ENCODE measurements at places on chromosomes 12 and 14. TPM values are rescaled to one million over a fixed set of nuclear protein-coding genes. Genes with fewer than 3 reads are reported as not detected.
A peak's percentile ranks its signal among the peaks of the same experiment; 100 is the strongest.

GRCh38 chr12:39581592-39581991 lies 38.0 kb downstream of the ABCD2 start:
- no peak for DNase-seq

- DNase-seq, result peak; percentile 64
Observed at GRCh38 chr12:121537814-121538698, 42.8 kb downstream of the KDM2B start.

DNA sequence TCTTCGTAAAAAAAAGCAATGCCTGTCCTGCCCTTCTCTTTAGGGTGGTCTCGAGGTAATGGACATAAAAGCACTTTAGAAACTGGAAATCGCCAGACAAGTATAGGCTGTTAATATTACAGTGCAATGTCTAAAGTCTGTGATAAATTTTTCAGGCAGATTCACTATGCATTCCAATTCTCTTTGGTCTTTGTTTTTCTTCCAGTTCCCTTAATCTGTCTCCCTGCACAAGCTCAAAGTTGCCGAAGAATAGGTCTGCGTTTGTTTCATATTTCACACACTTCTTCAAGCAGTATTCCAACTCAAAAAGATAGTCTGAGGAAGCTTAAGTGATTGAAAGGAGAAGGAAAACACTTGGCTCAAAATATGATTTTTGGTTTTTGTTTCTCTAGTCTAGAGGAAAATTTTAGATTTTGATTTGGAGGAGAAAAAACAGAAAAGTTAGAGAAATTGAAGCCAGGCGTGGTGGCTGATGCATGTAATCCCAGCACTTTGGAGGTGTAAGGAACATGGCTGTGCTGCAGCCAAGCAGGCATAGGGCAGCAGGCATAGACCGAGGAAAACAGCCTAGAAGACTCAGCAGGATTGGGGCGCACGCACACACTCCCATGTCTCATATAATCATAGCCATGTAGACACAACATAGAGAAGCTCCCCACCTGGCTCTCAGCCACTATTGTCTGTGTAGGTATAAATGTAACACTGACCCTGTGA lies 96.2 kb upstream of the TMPO start:
- DNase-seq, result no peak

GRCh38 chr14:85366226-85366625 lies 163.7 kb upstream of the FLRT2 start:
- no peak for DNase-seq

DNA sequence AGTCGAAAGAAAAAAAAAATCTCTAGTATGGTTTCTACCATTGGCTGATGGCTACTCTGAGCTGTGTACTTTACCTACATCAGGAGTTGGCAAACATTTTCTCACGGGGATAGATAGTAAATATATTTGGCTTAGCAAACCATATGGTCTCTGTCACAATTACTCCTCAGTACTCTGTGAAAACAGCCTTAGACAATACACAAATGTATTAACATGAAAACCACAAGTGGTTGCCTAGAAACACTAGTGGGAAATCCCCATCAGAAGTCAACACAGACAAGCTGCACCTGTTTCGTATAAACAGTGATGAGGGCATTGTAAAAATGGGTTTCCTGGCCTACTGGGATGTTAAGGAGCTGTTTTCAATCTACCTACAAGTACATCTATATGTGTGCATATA lies 84.6 kb upstream of the NAV3 start:
- no peak for DNase-seq

GRCh38 chr12:92008345-92008744 lies 137.3 kb downstream of the BTG1 start:
- no peak for DNase-seq

DNA sequence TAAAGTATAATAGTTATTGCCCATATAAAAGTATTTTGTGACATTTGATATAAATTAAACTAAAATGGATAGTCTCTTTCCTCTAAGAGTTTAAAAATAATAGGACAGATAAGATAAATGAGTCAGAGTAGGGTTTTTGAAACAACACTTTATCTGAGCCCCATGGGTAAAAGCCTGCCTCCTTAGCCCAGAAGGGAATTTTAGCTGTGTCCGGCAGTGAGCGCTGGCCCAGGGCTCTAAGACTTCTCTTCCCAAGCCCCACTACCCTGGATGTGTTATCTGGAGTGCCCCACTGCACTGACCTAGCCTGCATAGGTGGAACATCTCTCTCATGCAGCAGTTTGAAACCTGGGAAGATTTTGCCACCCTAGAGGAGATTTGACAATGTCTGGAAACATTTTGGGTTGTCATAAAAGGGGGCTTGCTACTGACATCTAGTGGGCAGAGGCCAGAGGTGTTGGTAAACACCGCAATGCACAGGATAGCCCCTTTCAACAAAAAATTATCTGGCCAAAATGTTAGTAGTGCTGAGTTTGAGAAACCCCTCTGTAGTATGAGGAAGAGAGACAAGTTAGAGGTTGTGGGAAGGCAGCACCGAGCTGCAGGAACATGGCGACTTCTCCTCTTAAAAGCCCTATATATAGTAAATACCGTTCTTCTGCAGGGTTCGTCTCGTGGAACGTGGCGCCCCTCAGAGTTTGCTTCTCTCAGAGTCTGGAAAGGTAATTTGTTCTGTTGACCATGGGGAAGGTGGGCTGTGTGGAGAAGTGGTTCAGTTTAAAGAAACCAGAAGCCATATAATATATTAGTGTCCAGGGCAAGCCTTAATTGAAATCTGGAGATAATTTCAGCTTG lies 29.3 kb upstream of the ATF1 start:
- no peak for DNase-seq

GRCh38 chr12:48001505-48002413 lies 2.5 kb downstream of the COL2A1 start:
- DNase-seq, result no peak

DNA sequence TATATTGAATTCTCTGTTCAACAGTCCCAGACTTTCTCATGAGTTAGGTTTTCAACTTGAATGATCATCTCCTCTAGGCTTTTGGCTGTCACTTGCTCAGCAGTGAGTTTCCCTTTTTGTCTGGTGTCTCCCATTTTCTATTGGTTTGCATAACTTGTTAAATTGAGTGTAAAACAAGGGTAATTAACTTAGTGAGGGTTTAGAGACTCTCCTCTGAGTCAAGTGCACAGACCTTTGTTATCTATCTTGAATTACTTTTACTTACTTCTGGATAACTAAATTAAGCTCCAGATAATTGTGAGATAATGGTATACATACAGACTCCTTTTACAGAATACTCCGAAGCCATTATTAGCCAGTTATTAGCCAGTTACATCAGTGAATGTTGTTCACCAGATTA lies 22.0 kb downstream of the MLXIP start:
- no peak for DNase-seq

GRCh38 chr14:96267336-96267735 lies 11.3 kb downstream of the BDKRB1 start:
- DNase-seq, result peak; percentile 68

DNA sequence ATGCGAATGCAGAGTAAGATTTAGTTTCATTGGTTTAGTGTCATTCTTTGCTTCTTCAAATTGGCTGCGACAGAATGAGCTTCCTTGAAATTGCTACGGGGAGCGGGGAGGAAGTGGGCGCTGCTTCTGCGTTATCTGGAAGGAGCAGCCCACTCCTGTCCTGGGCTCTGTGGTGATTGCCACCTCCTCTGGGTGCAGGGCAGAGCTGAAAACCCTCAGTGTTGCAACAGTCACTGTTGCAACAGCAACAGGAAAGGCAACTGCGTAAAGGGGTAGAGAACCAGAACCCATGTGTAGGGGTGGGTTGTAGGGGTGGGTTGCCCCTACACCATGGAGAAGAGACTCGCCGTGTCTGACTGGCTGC lies 57.7 kb downstream of the MAX start:
- no peak for DNase-seq

GRCh38 chr12:53224061-53224896 lies 7.7 kb downstream of the RARG start:
- DNase-seq, result no peak

DNA sequence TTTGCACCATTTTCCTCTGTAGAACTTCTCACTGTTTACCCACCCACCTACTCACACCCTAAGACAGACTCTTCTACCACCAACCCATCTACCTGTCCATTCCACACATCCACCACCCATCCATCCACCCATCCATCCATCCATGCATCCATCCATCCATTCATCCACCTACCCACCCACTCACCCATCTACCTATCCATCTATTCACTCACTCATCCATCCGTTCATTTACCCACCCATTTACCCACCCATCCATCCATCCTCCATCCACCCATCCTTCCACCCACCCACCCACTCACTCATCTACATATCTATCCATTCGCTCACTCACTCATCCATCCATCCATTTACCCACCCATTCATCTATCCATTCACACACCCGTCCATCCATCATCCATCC lies 15.1 kb downstream of the PLBD2 start:
- DNase-seq, result no peak

- DNase-seq, result no peak
Observed at GRCh38 chr12:68884251-68884650, 48.7 kb downstream of the CPM start.

DNA sequence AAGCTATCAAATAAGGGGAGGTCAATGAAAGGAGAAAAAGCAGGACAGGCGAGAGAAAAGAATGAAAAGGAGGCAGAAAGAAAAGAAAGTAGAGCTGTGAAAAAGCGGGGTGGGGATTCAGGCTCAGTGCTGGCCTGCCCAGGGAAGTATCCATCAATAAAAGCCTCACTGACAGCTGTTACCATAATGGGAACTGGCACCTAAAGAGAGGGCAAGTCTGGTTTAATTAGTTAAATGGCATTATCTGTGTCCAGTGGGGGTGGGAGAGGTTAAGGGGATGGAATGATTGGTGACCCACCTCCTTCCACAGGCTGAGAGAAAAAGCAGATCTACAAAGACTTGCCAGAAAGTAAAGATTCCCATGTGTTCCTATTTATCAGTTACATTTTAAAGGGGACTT lies 7.4 kb downstream of the SALL2 start:
- no peak for DNase-seq

GRCh38 chr14:43475757-43476156 lies 1031.3 kb downstream of the FSCB start:
- no peak for DNase-seq

DNA sequence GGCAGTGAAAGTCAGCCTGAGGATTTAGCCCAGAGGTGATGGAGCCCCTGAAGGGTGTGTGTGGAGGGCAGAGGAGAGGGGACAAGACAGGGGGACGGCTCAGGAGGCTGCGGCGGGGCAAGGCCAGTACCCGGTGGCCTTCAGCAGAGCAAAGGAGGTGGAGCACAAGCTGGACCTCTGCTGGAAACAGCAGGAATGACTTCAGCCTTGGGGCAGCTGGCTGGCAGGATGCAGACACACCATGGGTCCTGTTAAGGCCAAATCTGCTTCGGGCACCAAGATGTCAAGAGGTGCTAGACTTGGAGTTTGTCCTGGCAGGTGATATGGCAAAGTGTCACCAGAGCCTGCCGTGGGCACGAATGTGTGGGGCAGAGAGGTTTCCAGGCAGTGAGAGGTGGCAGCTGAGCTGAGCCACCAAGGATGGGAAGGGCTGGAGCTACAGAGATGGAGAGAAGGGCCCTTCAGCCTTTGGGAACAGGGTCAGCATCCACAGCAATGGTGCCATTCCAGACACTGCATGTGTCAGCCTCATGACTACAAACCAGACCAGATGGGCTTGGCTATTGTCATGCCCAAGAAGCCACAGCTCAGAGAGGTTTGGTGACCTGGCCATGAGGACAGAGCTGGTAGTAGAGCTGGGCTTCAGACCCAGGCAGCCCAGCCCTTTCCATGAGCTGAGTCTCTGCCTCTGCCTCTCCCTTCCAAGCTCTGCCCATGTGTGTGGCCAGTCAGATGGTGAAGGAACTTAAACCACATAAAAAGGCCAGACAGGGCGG lies 91.9 kb downstream of the LGMN start:
- no peak for DNase-seq

DNA sequence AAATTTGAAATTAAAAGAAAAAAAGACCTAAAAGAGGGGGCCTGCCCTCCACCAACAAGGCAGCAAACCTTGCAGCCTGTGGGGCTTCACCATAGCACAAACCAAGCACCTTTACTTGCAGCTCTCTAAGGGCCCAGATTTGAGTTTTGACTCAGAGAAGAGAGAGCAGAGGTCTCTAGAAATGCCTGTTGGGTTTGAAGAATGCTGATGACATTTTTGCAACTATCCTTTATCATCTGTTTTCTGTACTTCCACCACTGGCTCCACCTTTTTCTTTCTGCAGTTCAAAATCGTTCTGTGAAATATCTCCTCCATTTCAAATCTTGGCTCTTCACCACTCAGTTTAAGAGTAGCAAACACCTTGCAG lies 83.8 kb upstream of the HMGA2 start:
- DNase-seq, result no peak

GRCh38 chr12:20089077-20089476 lies 279.3 kb upstream of the PDE3A start:
- no peak for DNase-seq

GRCh38 chr12:69415471-69416275 lies 54.5 kb upstream of the FRS2 start:
- peak; percentile 70 for DNase-seq

GRCh38 chr14:72262771-72263170 lies 330.5 kb downstream of the RGS6 start:
- DNase-seq, result no peak

DNA sequence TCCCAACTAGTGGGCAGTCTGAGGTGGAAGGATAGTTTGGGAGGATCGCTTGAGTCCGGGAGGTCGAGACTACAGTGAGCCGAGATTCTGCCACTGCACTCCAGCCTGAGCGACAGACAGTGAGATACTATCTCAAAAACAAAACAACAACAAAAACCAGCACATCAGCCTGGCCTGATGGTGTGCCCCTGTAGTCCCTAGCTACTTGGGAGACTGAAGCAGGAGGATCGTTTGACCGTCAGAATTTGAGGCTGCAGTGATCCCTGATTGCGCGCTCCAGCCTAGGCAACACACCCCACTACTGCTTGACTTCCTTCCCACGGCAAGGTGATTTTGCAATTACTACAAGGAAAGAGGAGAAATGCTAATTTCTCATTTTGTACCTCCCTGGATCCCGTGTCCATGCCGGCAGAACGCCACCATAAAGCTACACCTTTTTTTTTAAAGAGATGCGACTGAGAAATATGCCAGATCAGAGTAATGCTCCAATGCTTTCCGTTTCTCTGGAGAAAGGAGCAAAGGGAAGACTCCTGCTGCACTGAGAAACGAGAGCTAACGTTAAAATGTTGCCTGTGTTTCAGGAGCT lies 672 bp upstream of the SCFD1 start:
- no peak for DNase-seq

DNA sequence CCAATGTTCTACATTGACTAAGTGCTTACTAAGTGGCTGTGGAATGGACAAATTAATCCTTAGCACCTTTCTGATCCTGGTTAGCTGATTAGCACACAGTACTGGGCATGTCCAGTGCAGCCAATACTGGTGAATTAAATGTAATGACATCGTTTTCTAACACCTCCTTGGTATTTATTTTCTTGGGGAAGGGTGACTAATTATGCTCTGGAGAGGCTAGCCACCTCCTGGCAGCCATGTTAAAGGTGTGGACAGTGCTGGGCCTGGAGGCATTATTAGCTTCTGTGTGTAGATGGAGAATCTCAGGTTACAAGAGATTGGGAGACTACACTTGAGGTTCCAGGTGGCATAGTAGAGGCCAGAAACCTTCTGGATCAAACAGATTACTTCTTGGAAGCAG lies 230.9 kb upstream of the DDHD1 start:
- no peak for DNase-seq

- peak; percentile 67 for DNase-seq
Observed at GRCh38 chr14:60561845-60562746, 53.1 kb downstream of the SIX6 start.

The CACNB3 gene
- 23.4 TPM for polyA plus RNA-seq

The TMPRSS12 gene
- not detected for polyA plus RNA-seq

The CPNE6 gene
- polyA plus RNA-seq, result not detected

The OR4N5 gene
- not detected for polyA plus RNA-seq

The NOVA1 gene
- 1.8 TPM for polyA plus RNA-seq

The SSPN gene
- polyA plus RNA-seq, result 3.2 TPM

The NPFF gene
- not detected for polyA plus RNA-seq

The ANG gene
- polyA plus RNA-seq, result 22.2 TPM

The KCNMB4 gene
- polyA plus RNA-seq, result 0.69 TPM

The AMN gene
- polyA plus RNA-seq, result 42.0 TPM

The MUCL1 gene
- polyA plus RNA-seq, result 0.36 TPM
